ENCODE measurements at places on chromosomes 2 and 18. TPM values are rescaled to one million over a fixed set of nuclear protein-coding genes. Genes with fewer than 3 reads are reported as not detected.

MRPL44 gene
- polyA plus RNA-seq, result 36.4 TPM

DNA sequence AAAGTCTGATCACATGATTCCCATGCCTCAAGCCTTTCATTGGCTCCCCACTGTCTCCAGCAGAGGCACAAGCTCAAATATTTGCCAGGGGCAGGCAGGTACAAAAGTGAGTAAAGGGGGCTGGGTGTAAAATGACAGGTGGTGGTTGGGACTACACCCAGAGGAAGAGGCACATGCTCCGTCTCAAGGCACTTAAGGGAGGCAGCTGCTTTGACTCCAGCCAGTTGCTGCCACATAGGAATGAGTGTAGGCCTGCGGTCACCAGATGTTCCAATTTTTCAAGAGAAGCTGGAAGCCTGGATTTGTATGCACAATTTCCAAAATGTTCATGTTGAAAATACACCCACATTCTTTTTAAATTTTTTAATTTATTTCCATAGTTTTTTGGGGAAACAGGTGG is 164.4 kb downstream of the UPP2 start:
- no peak for DNase-seq

UGT1A10 gene
- not detected for polyA plus RNA-seq

DNA sequence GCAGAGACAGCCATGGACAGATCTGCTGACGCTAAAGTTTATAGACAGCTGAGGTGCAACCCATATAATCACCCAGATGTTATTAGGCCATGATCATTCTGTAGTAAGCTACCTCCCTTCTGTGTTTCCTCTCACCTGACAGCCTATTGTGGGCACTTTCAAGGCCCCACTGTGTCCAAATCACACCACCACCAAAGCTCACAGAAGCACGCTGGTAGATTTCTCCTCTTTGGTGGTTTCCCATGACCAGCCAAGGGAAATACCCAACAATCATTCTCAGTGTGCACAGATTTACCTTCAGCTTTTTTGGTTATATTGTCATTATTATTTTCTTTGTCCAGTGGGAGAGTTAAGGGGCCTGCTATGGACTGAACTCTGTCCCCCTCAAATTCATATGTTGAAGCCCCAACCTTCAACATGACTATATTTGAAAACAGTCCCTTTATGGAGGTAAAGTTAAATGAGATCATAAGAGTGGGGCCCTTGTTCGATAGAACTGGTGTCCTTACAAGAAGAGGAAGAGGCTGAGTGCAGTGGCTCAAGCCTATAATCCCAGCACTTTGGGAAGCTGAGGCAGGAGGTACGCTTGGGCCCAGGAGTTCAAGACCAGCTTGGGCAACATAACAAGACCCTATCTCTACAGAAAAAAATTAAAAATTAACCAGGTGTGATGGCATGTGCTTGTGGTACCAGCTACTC is 74.0 kb upstream of the MSH6 start:
- no peak for DNase-seq

FABP1 gene
- not detected for polyA plus RNA-seq

SPEG gene
- 1.6 TPM for polyA plus RNA-seq

TFCP2L1 gene
- not detected for polyA plus RNA-seq

GRCh38 chr2:65053199-65053598 is 3.0 kb upstream of the CEP68 start:
- peak; percentile 55 for DNase-seq

CYS1 gene
- not detected for polyA plus RNA-seq

DSG4 gene
- not detected for polyA plus RNA-seq

DNA sequence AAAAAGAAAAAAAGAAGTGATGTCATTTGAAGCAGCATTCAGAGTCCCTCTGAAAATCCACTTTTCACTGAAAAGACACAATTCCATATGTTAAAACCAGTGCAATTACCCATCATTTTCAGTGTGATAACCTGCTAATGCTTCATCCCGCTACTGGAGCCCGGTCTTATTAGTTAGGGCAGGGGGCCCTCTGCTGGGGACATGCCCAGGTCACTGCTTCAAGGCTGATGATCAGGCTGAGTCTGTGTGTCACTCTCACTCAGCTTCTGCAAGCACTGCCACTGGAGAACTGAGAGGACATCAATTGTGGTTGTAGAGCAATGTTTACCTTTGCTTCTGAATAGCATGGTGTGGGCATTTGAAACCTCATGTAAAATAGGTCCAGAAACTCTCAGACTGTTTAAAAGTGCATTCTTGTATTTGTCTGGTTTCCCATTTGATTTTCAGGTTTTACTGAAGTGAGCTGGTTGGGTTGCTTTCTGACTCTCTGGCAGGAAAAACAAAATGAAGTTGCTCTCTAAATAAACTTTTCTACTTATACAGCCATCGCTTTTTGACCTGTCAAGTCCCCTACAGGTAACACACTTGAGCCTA is 49.2 kb upstream of the NXPH2 start:
- no peak for DNase-seq

GRCh38 chr18:79581911-79582310 is 97.7 kb upstream of the CTDP1 start:
- no peak for DNase-seq

- no peak for DNase-seq
Observed at GRCh38 chr2:234845602-234846590, 105.9 kb upstream of the SH3BP4 start.

- DNase-seq, result no peak
Observed at GRCh38 chr2:203594541-203594940, 59.4 kb upstream of the RAPH1 start.

DNA sequence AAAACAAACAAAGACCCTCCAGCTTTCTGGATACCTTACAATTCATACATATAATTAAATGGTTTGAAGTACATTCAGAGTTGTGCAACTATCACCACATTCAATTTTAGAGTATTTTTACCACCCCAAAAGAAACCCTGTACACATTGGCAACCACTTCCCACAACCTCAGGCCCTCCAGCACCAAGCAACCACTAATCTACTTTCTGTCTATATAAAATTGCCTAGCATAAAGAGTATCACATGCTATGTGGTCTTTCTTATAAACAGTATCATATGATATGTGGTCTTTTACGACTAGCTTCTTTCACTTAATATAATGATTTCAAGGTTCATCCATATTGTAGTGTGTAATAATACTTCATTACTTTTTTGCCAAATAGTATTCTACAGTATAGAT is 7.3 kb downstream of the IER3IP1 start:
- DNase-seq, result no peak

CHRNA1 gene
- polyA plus RNA-seq, result not detected

VWA3B gene
- polyA plus RNA-seq, result not detected

DNA sequence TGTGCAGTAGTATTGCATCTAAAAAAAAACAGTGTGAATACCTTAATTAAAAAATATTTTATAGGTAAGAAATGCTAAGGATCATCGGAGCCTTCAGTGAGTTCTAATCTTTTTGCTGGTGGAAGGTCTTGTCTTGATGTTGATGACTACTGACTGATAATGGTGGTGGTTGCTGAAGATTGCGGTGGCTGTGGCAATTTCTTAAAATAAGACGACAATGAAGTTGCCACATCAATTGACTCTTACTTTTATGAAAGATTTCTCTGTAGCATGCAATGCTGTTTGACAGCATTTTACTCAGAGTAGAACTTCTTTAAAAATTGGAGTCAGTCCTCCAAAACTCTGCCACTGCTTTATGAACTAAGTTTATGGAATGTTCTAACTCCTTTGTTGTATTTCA is 36.2 kb downstream of the GLS start:
- DNase-seq, result no peak

SETBP1 gene
- polyA plus RNA-seq, result not detected

DNA sequence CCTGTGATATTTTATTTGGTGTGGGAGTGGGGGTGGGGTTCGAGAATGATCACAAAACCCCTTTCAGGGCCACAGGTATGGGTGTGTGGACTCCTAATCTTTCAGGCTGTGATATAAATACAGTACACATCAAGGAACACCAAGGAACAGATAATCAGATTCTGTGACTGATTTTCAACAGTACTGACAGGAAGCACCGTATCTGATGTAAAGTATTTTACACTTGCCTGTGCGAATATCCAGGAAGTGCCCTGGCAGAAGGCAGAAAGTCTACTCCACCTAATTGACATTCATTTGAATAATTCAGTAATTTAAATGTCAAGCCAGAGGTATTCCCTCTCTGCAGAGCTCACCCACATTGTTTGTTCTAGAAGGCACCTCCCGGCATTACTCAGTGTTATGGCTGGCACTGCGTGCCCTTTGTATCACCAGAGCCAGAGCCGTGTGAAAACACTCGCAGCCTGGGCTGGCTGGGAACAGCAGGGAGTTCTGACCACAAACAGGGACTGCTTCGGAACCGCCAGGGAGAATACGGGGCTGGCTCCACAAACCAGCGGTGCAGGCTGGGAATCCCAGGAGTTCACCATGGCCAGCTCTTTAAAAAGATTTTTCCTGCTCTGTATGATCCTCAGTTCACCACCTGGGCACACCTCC is 91.8 kb downstream of the ACVR1 start:
- no peak for DNase-seq

GRCh38 chr2:239401881-239402233 is 1.0 kb upstream of the HDAC4 start:
- no peak for DNase-seq

- DNase-seq, result no peak
Observed at GRCh38 chr2:138060301-138060635, 96.0 kb downstream of the HNMT start.

DNA sequence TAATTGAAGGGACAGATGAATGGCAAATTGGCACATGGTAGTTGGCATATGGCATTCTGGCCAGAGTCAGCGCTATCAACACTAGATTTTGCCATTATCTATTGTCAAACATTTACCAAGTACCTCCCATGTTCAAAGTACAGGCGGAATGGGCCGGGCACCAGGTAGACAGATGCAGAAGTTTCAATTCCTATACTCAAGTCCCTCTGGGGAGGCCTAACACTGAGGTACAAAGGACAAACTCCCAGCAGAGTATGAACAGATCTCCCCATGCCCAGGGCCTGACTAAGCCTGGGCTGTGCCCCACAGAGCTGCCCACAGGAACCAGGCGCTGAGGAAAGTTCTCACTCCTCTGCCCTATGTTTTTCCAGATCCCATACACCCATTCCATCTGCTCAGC is 257.5 kb upstream of the KLHL29 start:
- DNase-seq, result no peak

DNA sequence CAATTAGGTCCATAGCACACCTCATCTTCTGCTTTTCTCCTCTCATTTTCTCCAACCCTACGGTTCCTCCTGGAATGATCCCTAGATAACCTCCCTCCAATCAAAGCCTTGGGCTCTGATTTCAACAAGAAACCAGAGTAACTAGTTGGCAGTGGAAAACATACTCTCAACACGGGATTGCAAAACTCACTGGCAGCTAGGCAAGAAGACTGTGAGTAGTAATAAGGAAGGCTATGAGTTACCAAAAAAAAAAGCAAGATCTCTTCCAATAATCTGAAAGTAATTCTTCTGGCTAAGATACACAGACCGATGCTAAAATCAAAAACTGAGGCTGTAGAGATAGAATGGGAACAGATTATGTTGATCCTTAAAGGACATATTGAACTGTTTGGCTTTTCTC is 28.4 kb upstream of the CCDC102B start:
- DNase-seq, result no peak

Measured in naive thymus-derived CD8-positive, alpha-beta T cell (primary cell).